ENCODE measurements at places on chromosomes 1 and 21. TPM values are rescaled to one million over a fixed set of nuclear protein-coding genes. Genes with fewer than 3 reads are reported as not detected.

The THEM5 gene
- not detected for total RNA-seq

The PLA2G2C gene
- total RNA-seq, result not detected

The B3GALNT2 gene
- 14.4 TPM for total RNA-seq

The MDM4 gene
- 80.7 TPM for total RNA-seq

The GBP4 gene
- total RNA-seq, result 24.2 TPM

DNA sequence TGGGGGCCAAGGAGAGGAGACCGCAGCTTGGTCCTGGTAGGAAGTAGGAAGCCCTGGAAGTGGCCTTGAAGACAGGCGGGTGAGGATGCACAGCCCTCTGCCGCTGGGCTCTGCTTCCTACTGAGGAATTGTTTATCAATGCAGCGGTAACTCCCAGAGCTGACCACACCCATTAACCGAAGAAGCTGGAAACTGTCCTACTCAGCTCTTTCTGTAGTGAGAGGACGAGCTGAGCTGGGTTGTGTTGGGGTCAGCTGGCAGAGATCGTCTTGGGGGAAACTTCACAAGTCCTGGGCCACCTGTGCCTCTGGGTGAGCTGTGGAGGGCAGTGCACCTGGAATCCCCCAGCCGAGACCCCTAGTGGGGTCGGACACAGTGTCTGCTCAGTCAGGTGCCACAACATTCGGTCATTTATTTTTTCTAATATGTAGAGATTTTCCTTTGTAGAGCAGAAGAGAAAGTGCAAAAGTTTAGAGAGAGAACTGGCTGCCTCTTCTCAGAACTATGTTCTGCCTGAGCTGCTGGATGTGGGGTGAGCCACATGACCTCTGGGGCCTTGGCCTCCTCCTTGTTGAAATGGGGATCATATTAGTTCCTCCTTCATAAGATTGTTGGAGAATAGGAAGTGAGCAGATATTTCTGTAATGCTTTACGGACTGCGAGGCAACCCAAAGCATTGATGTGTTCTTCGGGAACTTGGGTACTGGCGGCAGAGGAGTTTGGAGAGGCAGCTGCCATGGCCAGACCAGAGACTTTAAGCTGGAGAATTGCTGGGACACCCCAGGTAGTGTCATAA is 3.6 kb downstream of the NECAP2 start:
- no peaks in the 10 kb centered on the region for H3K27me3 ChIP-seq
- H3K36me3 ChIP-seq, result peaks cover 61% of the 10 kb centered on the region
- no peak for DNase-seq
- no peak overlapping the region for H3K4me3 ChIP-seq
- peak overlapping the region; percentile 51 for H3K27ac ChIP-seq

DNA sequence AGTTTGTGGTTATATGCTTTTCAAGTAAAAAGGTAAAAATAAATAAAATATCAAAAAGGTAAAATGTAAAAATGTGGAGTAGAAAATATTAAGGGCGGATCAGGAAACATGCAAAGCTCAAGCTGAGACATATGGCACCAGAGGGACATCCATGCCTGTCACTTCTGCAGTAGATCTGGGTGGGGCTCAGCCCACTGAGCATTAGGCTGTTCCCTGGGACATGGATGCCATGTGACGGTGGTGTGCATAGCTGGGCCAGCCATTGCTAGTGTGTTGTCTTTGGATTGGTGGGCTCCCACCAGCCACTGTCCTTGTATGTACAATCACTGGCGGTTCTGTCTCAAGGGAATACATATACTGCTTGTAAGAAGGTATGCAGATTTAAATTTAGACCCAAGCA is 3.0 kb downstream of the TTC13 start:
- no peak overlapping the region for H3K4me3 ChIP-seq
- DNase-seq, result no peak
- H3K27ac ChIP-seq, result no peak overlapping the region
- H3K27me3 ChIP-seq, result no peaks in the 10 kb centered on the region

GRCh38 chr1:6795661-6796060 is 10.4 kb downstream of the CAMTA1 start:
- H3K4me3 ChIP-seq, result no peak overlapping the region
- no peaks in the 10 kb centered on the region for H3K36me3 ChIP-seq
- no peak for DNase-seq
- H3K4me1 ChIP-seq, result no peaks in the 10 kb centered on the region
- H3K27me3 ChIP-seq, result no peaks in the 10 kb centered on the region

GRCh38 chr1:30638811-30639210 is 84.6 kb downstream of the MATN1 start:
- no peaks in the 10 kb centered on the region for H3K36me3 ChIP-seq
- H3K27ac ChIP-seq, result no peak overlapping the region
- no peaks in the 10 kb centered on the region for H3K4me1 ChIP-seq
- no peak overlapping the region for H3K4me3 ChIP-seq
- DNase-seq, result no peak
